ENCODE measurements at places on chromosomes 5 and 9.
A peak's percentile ranks its signal among the peaks of the same experiment; 100 is the strongest.

- no peak for DNase-seq
Measured at GRCh38 chr9:94082956-94083355, 1.3 kb upstream of the PTPDC1 start.

DNA sequence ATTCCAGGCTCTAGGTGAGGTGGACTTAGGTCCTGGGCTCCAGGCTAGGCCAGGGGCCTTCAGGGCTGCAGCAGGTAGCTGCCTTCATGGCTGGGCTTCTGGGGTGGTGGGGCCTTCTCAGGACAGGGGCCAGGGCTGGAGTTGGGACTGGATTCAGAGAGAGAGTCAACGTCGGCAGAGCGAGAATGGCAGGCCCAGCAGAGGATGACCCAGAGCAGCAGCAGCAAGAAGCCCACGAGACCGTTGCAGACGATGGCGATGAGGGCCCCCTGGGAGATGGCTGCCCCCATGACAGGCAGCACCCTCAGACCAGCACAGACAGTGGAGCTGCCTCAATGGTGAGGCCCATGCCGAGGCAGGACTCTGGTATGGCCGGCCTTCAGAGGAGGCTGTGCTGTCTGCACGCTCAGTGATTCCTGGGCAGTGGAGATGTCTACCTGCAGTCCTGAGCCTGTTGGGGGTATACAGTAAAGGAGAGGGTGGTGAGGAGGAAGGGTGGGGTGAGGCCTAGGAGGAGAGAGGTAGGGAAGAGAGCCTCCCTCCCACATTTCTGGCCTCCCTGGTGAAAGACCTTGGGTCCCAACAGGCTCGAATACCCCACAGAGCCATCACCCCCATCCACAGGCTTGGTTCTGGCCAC is 1.3 kb downstream of the ENHO start:
- DNase-seq = no peak

DNA sequence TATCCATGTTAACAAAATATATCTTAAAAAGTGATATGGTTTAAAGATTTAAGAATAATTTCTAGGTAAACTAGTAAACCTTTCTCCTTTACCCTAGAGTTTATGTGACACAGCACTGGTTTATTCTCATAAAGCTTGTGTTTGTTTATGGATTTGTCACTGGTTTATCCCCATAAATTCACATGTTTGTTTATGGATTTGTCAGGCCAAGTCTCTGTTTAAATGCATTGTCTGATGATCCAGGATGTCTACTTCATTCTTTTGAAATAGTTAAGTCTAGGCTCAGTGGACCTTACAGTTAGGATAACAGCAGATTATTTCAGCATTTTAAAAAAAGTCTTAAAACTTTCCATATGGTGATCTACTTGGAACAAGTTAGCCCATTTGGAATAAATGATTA is 334.0 kb downstream of the ARRDC3 start:
- DNase-seq = no peak

DNA sequence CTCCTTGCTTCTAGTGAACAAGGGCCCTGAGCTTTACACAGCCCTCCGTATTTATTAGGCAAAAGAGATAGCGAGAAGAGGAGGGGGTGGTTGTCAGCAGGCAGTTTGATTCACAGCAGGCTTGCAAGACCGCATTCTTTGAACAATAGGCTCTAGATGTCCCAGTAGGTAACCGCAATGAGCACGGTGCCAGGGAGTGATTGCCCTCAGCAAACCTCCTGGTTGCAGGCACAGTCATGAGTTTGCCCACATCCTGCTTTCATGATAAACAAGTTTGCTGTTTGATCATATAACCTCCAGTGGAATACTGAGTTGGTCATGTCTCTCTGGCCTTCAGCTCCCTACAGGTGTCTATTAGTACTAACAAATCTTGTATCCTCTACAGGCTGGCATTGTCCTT is 66.1 kb downstream of the CACNA1B start:
- DNase-seq = no peak

GRCh38 chr5:176897263-176897662 is 1.9 kb downstream of the HK3 start:
- DNase-seq = no peak

- no peak for DNase-seq
Measured at GRCh38 chr5:135839566-135839965, 5.1 kb downstream of the SLC25A48 start.

DNA sequence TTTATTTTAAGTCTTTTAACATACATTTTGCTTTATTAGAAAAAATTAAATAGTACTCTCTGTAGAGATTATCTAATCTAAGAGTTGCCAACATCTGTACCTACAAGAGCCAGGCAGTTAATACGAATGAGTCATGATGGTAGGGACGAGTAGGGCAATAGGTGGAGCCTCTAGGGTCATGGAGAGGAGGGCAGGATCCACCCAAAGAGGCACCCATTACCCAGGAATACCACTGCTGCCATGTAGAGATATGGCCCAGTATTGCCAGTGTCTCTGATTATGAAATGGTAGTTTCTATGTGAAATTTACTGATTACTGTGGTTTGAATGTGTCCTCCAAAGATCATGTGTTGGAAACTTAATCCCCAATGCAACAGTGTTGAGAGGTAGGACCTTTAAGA is 170.4 kb downstream of the PIK3R1 start:
- no peak for DNase-seq

DNA sequence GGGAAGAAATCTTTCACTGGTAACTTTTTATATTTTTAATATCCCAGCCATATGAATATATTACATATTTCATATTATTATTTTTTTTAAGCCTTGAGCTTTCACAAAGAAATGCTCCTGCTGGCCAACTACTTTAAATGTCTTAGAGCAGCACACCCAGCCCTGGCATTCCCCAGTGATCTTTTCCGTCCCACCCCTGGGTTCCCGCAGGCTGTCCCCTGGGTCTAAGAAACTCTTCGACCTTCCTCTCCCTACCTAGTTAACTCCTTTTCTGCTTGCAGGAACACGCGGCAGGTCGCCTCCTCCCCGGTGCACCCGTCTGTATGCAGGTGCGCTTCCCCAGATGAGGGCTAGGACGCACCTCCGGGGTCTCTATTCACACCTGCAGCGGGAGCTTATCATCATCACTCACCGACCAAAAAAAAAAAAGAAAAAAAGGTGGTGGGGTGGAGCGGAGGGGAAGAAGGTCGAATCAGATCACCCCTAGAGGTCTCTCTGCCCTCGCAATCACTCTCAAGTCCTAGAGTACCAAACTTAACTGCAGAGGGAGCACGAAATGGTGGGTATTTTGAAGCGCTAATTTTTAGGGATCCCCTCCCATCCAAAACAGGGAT is 696 bp downstream of the ZFP62 start:
- no peak for DNase-seq

DNA sequence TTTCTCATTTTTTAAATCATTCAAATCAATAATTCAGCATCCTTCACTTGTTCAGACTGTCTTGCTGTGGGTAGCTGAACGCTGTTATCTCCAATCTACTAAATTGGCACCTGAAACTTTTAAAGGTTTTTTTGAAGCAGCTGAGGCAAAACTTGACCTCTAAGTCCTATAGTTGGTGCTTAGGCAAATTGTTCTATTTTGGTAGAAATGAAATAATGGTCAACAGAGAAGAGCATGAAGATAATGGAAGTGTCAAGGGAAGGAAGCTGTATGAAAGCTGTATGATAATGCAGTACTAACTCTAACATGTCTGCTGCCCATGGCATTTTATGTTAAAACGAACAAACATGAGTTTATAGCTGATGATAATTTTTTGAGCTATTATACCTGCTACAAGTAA is 138.0 kb downstream of the GDNF start:
- no peak for DNase-seq

DNA sequence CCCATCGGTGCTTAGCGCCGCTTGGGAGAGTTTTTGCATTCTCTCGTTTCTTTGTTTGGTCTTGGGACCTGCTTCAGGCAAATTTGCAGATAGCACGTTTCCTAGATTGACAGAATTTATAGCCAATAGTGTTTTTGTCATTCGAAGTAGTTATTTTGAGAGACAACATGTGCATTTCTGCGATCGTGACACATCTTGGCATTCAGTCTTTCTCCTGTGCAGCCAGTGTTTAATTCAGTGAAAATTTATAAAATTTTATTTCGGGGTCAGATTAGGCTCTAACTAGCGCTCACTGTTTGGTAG is 830 bp downstream of the PRRC1 start:
- DNase-seq = peak; percentile 35

GRCh38 chr9:94979904-94980507 is 253.5 kb downstream of the AOPEP start:
- no peak for DNase-seq

- no peak for DNase-seq
Measured at GRCh38 chr9:79565245-79565644, 6.5 kb upstream of the TLE4 start.

- DNase-seq = no peak
Measured at GRCh38 chr5:158538506-158539074, 561.1 kb downstream of the EBF1 start.

DNA sequence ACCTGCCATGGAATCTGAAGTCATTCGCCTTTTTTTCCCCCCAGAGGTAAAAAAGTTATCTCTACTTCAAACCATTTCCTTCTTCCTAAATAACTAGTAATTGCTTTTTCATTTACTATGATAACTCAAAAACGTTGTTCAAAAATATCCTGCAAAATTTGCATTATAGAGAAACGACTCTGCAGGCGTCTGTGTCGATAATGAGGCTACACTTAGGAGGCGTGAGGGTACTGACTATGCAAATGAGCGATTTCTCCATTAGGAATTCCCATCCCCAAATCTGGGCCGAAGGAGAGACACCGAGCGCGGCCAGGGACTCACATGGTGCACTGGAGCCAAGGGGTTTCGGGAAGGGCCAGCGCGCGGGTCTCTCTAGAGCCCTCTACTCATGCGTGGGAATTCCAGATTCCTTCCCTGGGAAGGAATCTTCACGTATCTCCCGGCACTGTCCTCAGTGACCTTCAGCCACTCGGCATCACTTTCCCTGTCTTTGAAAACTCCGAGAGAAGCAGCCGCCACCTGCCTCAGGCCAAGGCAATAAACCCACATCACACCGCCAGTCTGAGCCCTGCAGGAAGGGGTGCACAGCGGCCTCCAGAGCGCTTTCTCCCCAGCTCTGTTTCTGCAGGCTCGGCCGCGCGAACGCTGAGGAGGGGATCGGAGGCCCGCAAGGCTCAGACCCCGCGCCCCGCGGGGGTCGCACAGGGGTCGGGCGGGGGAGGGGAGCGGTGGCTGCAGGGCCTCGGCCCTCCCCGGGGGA is 718 bp upstream of the DENND4C start:
- no peak for DNase-seq

- DNase-seq = no peak
Measured at GRCh38 chr5:33969572-33970452, 14.7 kb downstream of the SLC45A2 start.

GRCh38 chr5:168679515-168679920 is 100.3 kb upstream of the PANK3 start:
- DNase-seq = peak; percentile 70

GRCh38 chr9:88737876-88738275 is 202.9 kb downstream of the NXNL2 start:
- DNase-seq = no peak

DNA sequence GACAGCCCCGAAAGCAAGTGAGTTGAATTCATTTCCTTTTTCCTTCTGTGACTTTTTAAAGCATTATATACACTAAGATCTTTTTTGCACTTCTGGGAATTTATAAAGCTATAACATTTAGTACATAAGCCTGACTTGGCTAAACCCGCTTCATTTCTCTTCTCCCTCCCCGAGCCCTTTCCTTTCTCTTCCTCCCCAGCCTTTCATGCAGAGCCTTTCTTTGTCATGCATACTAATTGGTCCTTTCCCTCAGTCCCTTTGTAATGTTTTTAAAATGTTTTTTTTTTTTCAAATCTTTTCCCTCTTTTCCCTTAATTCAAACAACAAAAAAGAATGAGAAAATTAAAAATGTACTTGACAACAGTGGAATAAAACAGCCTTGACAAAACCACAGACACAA is 246.4 kb downstream of the PSAT1 start:
- no peak for DNase-seq

GRCh38 chr9:121814594-121814993 is 163.2 kb downstream of the DAB2IP start:
- no peak for DNase-seq

GRCh38 chr9:137019891-137020683 is 8.0 kb downstream of the ABCA2 start:
- DNase-seq = no peak

GRCh38 chr5:7868427-7868772 is 431 bp downstream of the FASTKD3 start:
- no peak for DNase-seq

DNA sequence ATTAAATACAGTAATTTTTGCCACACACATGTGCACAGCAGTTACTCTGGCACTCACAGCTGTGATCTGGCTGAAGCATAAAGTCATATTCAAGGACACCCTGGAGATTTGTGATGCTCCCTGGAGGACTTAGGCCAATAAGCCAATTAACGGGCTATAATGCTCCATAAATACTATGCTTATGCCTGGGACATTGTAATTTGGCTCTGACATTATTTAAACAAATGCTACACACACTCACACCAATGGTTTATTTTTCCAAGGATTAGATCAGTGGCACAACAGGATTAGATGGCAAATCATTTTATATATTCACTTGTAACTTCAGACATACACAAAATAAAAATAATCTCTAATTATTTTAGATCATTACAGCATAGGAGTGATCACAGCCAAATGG is 111.2 kb downstream of the LMNB1 start:
- no peak for DNase-seq

- DNase-seq = no peak
Measured at GRCh38 chr9:70672161-70672649, 257.7 kb upstream of the KLF9 start.

- DNase-seq = no peak
Measured at GRCh38 chr9:12681620-12682019, 11.6 kb upstream of the TYRP1 start.

DNA sequence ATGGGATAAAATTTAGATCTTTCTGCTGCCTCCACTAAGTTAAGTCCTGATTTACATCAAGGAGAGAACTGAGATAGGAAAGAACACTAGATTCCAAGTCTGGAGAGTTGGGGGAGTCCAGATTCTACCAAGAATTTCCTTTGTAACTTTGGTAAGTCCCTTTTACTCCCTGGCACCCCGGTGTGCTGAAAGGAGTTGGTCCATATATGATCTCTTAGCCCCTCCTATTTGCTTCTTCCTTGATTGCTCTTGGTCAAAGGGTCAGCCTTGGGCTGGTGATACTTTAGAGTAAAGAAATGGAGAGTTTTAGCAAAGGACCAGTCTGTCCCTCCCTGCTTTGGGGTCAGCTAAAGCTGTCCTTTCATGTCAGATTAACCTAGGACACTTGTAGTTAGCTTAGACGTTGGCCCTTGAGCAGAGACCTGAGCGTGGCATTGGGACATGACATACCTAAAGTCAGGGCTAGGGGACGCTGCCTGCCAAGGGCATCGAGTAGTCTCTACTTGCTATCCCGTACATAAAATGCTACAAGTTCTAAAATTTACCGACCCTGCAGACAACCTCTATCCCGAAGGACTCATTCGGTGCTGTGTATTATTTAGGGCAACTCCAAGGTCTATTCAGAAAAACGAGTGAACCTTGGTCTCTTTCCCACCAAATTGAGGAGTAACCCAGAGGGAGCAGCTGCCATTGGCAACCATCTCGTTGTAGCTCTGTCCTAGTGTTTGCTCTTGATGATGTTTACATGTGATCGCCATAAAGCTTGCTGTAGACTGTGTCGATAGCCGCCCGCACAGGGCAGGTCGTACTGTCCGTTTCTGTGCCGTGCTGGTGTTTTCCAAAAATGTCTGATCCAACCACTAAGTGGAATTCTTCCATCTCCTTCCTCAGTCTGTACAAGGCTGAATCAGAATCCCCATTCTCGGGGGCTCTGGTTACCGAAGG is 94.4 kb downstream of the PDE6A start:
- DNase-seq = no peak

Measured in left renal pelvis (tissue), 4 donors.